NCI-H510A treated with DMSO at 0.1 percent for 48 hours (cell line): ENCODE measurements at places on chromosomes 6 and 20.

GRCh38 chr20:1802385-1803060 lies 92.7 kb upstream of the SIRPA start:
- no peak for DNase-seq

GRCh38 chr6:23213193-23213592 lies 643.8 kb downstream of the HDGFL1 start:
- no peak for DNase-seq

DNA sequence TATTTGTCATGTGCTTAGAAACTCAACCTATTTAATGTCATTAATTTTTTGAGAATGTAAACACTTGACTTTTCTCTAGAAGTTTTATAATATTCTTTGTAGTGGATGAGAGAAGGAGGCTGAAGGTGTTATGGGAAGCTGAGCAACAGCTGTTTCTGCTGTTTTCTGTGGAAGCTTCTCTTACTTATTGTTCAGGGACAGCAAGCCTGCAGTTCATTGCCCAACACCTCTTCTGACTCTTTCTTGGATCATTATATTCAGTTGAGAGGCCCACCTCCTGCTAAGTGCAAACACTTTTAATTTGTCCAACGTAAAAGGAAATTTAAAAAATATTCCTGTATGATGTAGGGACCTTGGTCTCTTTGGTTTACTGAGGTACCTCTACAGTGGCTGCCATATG lies 12.0 kb upstream of the ADGRF4 start:
- no peak for DNase-seq

DNA sequence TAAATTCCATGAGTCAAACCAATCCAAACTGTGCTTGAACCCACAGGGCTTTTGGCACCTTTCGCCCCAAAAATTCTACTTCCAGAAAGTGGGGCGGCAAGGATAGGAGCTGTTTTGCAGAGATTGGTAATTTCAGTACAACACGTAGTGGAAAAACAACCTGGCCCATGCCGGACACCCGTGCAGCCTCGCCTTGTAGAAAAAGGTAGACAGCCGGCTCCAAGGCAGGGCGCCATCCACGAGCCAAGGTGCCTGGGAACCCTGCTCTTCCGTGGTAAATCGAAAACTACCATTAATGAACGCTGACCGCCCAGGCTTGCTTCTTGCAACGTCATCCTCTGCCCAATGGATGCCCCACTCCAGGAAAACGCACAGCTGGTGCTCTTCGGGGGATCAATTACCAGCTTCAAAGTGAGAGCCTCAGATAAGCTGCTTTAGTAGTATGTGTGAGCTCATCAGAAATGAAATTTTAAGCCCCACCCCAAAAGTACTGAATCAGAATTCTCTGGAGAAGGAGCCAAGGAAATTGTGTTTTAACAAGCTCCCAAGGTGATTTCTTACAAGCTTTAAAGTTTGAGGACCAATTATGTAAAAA lies 1.8 kb downstream of the OOEP start:
- peak; percentile 1 for DNase-seq

GRCh38 chr20:5680192-5680591 lies 70.0 kb upstream of the SHLD1 start:
- DNase-seq, result no peak

GRCh38 chr6:79946272-79947190 lies 822 bp downstream of the ELOVL4 start:
- DNase-seq, result peak; percentile 5

DNA sequence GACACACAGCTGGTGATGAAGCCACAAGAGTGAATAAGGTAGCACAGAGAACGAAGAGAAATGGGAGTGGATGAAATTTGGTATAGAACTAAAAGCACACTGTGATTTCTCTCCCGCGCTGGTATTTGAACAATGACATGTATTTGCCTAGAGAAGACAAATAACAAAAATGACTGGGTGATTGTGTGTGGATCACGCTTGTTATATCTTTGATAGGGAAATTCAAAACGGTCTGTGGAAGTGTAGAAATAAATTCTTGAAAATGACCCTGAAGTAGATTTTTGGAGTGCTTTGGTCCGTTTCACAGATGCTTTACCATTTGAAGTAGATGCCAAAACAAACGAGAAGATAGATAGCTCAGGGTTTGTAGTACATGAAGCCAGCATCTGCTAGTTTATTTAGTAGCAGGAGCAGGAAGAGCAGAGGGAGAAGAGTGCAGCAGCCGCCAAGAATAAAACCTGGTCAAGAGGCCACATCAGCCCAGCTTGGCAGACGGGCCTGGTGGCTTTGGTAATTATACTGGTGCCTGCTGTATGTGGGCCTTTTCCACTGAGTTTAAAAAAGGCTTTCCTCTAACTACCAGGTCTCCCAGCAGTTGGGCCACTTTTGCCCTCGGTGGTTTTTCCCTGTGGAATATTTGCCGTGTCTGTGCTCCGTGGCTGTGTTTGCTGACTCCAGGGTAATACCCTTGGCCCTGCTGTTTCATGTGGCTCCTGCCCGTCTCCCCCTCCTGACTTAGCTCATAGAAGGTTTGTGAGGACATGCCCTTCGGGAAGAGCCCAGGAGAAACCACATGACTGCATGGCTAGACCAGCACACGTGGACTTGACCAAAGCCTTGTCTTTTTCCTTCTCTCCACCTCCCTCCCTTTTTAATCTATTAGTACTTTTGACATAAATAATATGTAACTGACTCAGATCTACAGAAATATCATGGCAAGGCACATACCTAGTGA lies 294.0 kb downstream of the SOX4 start:
- peak; percentile 67 for DNase-seq

GRCh38 chr20:48959899-48960550 lies 38.5 kb downstream of the ARFGEF2 start:
- DNase-seq, result no peak

GRCh38 chr6:48388044-48388443 lies 277.0 kb upstream of the PTCHD4 start:
- peak; percentile 12 for DNase-seq

- DNase-seq, result no peak
These were observed 5.2 kb downstream of the RPS12 start for GRCh38 chr6:132819405-132820161.

DNA sequence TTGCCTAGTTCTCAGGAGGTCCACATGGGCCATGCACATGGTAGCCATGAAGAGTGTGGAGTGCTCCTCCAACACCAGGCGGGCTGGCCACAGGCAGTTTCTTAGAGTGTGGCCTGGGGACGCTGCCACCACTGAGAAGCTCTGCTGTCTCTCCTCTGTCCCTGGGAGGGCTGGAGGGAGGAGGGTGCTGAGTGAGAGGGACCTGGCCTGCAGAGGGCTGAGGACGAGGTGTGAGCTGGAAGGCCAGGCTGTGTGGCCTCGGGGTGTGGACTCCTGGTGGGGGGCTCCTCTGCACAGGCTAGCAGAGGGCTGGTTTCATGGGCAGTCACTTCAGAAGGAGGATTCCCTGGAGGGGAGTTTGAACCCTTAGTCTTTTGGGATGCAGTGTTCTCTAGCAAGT lies 39.7 kb downstream of the SYNJ2 start:
- no peak for DNase-seq

GRCh38 chr6:14762077-14762476 lies 483.8 kb upstream of the JARID2 start:
- no peak for DNase-seq

GRCh38 chr6:35534407-35535170 lies 21.9 kb upstream of the TULP1 start:
- no peak for DNase-seq

- no peak for DNase-seq
These were observed 12.5 kb upstream of the ALDH8A1 start for GRCh38 chr6:134962421-134962820.

DNA sequence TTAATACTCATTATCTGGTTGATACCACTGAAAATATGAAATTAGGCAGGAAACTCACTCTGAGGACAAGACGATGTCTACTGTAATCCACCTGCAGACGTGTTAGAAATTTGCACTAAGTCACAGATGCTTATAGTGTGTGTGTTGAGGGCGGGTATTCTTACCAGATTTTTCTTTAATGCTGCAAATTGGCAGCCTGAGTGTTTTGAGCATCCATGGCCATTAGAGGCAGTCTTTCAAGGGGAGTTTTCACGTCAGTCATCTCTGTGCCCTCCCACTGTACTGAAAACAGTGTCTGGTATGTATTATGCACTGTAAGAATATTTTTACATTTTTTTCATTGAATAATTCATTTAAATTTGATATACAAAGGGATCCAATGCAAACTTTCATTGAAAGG lies 266.5 kb upstream of the QKI start:
- no peak for DNase-seq

GRCh38 chr20:18031050-18031449 lies 26.7 kb downstream of the OVOL2 start:
- DNase-seq, result no peak

GRCh38 chr6:7249946-7250643 lies 62.9 kb downstream of the SSR1 start:
- no peak for DNase-seq
